ENCODE measurements at places on chromosomes 12 and 14.

DNA sequence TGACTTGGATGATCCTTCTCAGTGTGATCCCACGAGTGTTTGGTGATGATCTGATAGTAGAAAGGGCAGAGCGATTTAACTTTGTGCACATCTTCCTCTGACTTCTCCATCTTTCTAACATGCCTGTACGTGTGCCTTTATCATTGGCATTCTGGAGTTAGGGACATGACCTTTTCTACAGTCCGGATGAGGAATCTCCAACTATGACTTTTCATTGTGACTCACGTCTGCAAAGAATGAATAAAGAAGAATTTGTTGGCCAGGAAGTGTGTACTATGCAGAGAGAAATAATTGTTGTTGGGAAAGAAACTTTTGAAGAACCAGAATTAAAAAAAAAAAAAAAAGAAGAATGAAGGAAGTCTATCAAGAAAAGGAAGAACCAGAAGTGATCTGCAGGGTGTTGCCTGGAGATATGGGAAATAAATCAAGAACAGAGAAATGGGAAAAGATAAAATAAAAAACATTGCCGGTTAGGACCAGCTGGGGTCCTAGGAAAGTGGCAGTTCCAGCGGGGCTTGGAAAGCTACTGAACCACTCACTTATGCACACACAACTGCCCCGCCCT lies 25.3 kb downstream of the PPFIBP1 start:
- DNase-seq = no peak

DNA sequence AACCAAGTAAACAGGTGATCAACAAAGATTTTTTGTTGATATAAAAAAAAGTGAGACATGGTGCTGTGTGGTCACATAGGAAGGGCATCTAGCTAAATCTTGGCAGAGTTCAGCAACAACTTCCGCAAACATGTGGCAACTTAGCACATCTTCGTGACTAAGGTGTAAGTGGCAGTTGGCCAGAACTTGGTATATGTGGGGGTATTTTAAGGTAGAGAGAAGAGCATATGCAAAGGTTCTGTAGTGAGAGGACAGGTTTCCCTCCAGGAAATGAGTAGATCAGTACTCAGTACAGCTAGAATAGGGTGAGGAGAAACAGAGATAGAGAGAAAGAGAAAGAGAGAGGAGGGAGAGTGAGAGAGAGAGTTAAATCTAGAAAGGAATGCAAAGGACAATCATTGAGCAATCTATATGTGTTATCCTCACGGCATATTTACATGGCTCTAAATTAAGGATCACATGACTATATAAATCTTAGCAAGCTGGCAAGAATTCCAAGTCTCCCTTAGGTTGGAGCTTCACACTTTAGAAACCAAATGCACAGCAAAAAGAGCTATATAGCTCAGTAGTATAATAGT lies 227.7 kb upstream of the HMGA2 start:
- no peak for DNase-seq

DNA sequence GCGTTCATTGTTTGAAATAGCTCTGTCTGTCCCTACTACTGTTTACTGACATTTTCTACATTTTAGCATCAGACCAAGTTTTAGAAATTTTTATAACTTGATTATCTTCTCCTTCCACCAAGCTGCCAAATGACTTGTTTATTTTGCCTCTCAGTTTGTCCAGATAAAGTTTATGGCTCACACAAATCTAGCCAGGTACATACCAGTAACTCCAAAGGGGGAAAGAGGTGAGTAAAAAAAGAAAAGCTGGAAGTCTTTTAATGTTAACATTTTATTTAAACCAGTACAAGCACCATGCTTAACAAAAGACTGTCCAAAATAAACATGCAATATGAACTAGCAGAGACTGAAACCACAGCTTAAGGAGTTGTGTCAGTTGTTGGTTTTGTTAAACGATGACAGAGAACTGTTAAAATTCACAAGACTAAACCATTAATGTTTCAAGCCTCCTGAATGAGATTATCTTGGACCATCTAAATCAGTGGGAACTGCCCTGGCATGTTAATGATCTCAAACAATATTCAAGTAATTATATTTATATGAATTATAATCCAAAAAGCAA lies 14.5 kb downstream of the GMFB start:
- no peak for DNase-seq

GRCh38 chr14:90239139-90239538 lies 17.2 kb upstream of the PSMC1 start:
- DNase-seq = no peak

GRCh38 chr14:103889313-103890051 lies 38.8 kb upstream of the TDRD9 start:
- no peak for DNase-seq
